ENCODE measurements at places on chromosomes 1 and 21.
A peak's percentile ranks its signal among the peaks of the same experiment; 100 is the strongest.

- DNase-seq: no peak
These were observed 1.5 kb downstream of the C1orf35 start for GRCh38 chr1:228101614-228101993.

GRCh38 chr1:242826701-242827336 lies 302.3 kb upstream of the PLD5 start:
- no peak for DNase-seq

GRCh38 chr1:147496571-147497210 lies 44.6 kb upstream of the BCL9 start:
- no peak for DNase-seq

GRCh38 chr1:30759718-30760281 lies 2.2 kb upstream of the LAPTM5 start:
- no peak for DNase-seq

GRCh38 chr21:32088471-32088870 lies 190.4 kb downstream of the MIS18A start:
- DNase-seq: peak; percentile 58

DNA sequence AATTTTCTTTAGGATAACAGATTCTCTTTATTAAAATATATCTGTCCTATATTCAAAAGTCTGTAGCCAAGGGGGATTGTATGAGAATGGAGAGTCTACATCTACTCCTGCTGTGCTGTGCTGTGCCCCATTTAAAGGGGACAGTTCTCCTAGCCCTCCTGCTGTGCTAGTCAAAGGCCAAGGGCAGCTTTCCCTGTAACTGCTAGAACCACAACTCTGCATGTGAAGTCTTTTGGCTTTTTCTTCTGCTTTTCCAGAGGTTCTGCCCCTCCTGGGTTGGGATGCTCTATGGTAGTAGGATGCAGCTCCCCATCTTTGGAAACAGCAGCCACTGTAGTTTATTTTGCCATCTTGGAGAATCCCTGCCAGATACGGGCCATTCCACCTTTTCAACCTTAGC lies 197.5 kb upstream of the JUN start:
- DNase-seq: no peak

DNA sequence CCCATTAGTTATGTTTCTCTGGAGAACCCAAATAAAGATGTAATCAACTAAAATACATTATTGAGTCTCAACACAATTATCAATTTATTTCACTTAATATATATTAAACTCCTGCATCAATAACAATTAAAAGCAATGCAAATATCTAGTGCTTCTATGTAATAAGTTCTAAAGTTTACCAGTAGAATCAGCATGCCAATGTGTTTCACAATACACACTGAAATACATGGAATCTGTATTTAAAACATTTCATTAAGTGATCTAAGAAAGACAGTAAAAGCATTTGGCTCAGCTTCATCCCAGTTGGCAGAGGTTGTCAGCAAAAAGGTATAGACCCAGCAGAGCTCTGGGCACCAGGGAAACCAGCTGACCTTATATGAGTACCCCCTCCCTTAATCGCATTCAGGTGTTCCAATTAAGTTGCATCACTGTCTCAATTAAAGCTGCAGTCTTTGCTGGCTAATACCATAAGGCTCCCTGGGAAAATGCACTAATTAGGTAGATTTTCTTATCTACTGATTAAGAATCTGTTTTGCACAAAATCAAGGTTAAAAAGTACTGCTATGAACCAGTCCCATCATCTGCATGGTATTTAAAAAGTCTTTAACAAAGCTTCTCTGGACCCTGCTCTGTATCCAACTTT lies 63.1 kb downstream of the NIBAN1 start:
- no peak for DNase-seq

- no peak for DNase-seq
These were observed 56.5 kb upstream of the ADAR start for GRCh38 chr1:154664331-154665002.

GRCh38 chr1:40819101-40819500 lies 35.5 kb downstream of the KCNQ4 start:
- no peak for DNase-seq

GRCh38 chr1:211653959-211654496 lies 21.4 kb downstream of the NEK2 start:
- no peak for DNase-seq

GRCh38 chr1:2555634-2556276 lies 416 bp upstream of the TNFRSF14 start:
- DNase-seq: peak; percentile 48

GRCh38 chr1:46900401-46900800 lies 40.9 kb downstream of the CYP4A11 start:
- DNase-seq: no peak

- no peak for DNase-seq
These were observed 131.6 kb upstream of the MROH9 start for GRCh38 chr1:170803711-170804110.

DNA sequence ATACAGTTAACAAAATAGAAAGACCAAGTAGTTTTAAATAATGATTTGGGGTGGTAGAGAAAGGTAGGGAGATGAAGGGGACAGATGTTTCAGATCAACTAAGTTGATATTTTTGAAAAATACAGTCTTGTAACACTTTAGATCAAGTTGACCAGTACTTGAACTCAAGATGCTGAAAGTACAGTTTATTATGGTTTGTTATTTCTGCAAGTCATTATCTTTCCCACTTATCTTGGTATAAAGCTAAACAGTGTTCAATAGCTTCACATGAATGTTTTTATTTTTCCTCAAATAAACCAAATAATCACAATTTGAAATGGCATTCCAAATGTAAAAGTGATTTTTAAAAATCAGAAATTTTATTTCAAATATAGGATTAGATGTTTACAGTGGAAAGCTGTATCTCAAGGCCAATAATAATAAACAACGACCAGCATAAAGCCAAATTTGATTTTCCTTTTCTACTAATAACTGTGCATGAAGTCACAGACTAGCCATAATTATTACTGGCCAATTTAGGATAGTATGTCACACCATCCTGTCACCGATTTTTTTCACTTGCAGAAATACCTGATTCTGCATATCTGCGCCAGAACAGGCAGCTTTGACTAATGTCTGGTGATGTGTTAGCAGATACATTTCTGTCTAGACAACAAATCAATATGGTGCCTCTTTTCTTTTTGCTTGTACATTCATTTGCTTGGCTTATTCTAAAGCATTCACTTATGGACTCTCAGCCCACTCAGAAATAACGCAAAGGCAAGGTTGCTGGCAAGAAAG lies 320.2 kb downstream of the TM2D1 start:
- DNase-seq: no peak

- no peak for DNase-seq
These were observed 9.6 kb upstream of the GUCA2A start for GRCh38 chr1:42173961-42174735.

DNA sequence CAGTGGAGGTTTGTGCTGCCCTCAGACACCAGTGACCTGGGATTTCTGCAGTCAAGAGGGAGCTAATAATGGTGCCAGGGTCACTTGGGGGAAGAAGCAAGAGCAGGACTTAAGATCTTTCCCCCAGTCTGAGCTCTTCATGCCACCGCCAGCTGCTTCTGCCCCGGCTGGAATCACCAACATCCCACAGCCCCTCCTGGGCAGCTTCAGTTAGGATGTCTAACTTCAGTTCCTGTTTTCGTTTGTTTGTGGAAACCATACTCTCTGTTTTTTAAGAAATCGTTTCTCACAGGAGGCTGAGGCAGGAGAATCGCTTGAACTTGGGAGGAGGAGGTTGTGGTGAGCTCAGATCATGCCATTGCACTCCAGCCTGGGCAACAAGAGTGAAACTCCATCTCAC lies 25.6 kb upstream of the PRDM2 start:
- no peak for DNase-seq

GRCh38 chr21:41653954-41654491 lies 112.8 kb downstream of the RIPK4 start:
- no peak for DNase-seq

DNA sequence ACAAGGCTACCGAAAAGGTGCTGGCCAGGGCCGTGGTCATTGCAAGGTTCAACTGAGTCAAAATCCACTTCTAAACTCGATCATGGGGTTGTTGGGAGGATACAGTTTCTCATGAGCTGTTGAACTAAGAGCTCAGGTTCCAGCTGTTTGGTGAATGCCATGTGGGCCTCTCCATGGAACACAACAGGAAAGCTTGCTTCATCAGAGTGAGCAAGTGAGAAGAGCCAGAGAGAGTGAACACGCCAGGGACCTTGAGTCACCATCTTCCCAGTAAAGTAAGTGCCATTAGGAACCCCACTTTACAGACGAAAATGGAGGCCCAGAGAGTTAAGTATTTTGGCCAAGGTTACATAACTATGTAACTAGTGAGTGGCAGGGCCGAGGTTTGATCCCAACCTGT lies 475.1 kb upstream of the VAMP3 start:
- DNase-seq: no peak

GRCh38 chr1:181514298-181515290 lies 31.3 kb downstream of the CACNA1E start:
- DNase-seq: peak; percentile 94

- DNase-seq: no peak
These were observed 16.5 kb downstream of the PRRX1 start for GRCh38 chr1:170680428-170680827.

GRCh38 chr1:29156543-29157268 lies 25.0 kb downstream of the SRSF4 start:
- peak; percentile 91 for DNase-seq

DNA sequence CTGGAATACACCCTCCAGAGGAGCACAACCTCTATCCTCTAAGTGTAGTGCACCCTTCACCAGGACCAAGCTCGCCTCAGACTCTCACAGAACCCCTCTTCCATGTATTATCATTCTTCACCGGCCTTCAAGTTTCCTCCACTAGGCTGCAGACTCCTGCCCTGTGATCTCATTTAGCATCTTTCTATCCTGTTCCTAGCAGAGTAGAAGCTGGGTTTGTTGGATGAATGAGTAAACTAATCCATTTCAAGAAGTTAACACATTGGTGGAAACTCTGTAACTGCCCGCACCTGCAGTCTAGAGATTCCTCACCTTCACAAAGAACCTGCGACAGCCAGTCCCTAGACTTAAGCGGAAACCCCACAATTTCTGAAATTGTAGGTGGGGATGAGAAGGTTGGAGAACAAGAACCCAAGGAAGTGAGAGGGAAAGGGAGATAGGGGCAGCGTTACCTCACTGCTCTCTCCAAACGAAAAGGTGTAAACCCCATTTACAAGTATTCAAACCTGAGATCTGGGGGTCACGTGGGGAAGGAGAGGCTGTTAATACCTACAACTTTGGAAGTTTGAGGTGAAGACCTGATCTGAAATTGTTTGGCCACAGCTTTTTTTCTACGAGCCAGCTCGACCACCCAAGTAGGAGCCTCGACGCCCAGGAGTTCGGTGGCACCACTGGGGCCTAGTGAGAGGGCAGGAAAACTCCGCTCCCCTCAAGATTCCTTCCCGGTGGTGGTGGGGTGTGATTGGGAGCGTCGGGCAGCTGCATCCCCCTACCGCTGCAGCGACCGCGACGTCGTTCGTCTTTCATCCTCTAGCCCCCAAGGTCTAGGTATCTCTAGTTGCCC lies 1.2 kb downstream of the PTPN14 start:
- DNase-seq: no peak

GRCh38 chr1:232369451-232370296 lies 260.3 kb downstream of the SIPA1L2 start:
- no peak for DNase-seq

- no peak for DNase-seq
These were observed 20.6 kb upstream of the PROK1 start for GRCh38 chr1:110430366-110430765.

DNA sequence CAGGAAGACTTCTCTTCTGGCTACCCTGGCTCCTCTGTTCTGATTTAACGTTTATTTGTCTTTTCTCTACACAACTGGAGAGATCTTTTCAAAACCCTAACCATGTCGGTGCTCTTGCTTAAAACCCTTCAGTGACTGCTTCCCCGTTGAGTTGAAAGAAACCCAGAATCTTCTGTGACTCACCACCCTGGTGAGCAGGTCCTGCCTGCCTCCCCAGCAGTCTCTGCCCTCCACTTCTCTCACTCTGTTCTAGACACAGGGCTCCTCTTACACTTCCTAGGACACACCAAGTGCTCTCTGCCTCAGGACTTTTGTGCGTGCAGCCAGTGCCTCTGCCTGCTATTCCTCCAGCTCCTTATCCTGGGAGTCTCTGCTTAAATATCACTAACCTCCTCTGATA lies 131.4 kb downstream of the IER5 start:
- no peak for DNase-seq

DNA sequence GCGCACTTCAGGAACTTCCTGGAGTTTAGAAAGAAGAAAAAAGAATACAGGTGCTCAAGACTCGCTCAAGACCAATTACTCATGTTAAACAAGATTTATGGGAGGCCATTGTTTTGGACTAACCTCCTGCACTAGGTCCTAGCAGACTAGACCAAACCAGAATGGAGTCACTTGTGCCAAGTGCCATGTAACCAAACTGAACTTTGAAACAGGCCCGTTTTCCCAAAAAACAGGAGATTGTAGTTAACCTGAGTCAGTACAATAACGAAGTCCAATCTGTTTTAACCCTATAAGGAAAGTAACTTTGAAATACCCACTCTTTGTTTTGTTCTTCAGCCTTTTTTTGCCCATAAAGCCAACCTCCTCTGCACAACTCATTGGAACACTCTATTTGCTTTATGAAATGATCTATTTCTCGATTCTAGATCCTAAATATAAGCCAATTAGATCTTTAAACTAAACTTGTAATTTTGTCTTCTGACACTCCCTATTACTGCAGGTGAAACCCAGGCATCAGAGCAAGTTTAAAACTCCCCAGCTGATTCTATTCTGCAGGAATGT lies 695 bp upstream of the NTPCR start:
- DNase-seq: no peak

GRCh38 chr1:53766831-53767405 lies 28.0 kb upstream of the GLIS1 start:
- DNase-seq: no peak

DNA sequence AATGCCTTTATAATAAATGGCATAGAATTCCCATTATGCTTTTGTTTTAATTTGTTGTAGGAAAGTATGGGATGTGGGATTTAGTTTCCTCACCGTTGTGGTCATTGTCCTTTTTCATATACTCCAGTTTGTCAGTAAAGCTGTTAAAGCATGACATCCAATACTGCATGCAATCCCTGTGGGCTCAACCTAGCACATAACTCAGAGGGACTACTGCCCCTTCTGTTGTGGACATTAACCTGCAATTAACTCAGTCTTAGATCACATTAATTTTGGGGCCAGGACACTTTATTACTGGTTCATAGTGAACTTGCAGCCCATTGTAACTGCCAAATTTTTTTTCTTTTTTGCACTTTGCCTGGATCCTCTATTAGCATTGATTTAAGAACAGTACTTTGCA lies 112.5 kb downstream of the DNM3 start:
- DNase-seq: no peak

GRCh38 chr1:233336554-233337456 lies 9.3 kb downstream of the MAP3K21 start:
- no peak for DNase-seq

GRCh38 chr1:205472737-205473441 lies 17.0 kb upstream of the BLACAT1 start:
- DNase-seq: no peak

- no peak for DNase-seq
These were observed 23.3 kb upstream of the FRRS1 start for GRCh38 chr1:99789715-99790114.
